ENCODE measurements at places on chromosomes 2 and 18.

- no peak for DNase-seq
These were observed 95.0 kb downstream of the TMEM17 start for GRCh38 chr2:62410926-62411456.

GRCh38 chr2:8382485-8382884 is 299.4 kb upstream of the ID2 start:
- DNase-seq: no peak

DNA sequence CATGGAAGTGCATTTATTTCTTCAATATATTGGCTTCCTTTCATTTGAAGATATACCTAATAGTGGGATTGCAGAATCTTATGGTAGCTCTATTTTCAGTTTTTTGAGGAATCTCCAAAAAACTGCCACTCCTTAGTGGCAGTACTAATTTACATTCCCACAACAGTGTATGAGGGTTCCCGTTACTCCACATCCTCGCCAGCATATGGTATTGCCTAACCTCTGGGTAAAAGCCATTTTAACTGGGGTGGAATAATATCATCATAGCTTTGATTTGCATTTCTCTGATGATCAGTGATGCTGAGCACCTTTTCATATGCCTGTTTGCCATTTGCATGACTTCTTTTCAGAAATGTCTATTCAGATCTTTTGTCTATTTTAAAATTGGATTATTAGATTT is 471.9 kb upstream of the UBE2E3 start:
- DNase-seq: no peak

DNA sequence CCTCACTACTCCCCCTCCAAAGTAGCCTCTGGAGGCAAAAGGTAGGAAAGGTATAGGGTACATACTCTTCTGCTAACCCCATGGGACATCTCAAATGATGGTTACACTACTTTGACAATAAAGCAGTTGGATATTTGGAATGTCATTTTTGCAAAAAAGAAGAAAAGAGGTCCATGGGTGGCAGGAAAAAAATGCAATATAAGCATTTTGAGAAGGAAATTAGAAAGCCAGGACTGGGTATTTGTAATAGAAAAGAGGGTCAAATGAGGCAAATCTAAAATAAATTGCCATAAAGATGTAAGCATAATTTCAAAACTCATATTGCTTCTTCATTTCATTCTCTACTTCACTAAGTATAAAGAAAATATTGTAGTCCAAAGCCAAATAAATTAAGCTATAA is 280.2 kb downstream of the NOL4 start:
- DNase-seq: no peak

- no peak for DNase-seq
These were observed 852.1 kb downstream of the CNTNAP5 start for GRCh38 chr2:124877141-124877577.

DNA sequence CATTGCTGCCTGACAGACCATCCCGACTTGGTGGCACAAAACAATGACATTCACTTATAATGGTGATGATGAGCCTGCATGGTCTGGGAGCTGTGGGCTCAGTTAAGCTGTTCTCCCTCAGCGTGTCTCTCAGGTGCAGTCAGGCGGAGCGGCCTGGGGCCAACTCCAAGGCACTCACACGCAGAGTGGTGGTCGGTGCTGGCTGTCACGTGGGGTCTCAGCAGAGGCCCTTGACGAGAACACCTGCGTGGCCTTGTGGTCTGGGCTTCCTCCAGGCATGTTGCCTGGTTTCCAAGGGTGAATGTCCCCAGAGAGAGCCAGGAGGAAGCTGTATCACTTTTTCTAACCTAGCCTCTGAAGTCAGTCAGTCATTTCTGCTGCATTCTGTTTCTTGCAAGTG is 29.8 kb downstream of the ARMC9 start:
- DNase-seq: no peak

DNA sequence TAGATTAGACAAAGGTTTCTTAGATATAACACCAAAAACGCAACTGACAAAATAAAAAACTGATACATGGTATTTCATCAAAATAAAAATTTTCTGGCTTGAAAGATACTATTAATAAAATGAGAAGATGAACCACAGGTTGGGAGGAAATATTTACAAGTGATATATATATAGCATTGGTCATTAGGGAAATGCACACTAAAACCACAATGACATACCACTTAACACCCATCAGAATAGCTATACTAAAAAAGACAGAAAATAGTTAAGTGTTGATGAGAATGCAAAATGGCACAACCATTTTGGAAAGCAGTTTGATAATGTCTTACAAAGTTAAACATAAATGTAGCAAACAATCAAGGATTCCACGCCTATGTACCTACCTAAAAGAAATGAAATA is 83.9 kb downstream of the SLC66A3 start:
- DNase-seq: no peak

DNA sequence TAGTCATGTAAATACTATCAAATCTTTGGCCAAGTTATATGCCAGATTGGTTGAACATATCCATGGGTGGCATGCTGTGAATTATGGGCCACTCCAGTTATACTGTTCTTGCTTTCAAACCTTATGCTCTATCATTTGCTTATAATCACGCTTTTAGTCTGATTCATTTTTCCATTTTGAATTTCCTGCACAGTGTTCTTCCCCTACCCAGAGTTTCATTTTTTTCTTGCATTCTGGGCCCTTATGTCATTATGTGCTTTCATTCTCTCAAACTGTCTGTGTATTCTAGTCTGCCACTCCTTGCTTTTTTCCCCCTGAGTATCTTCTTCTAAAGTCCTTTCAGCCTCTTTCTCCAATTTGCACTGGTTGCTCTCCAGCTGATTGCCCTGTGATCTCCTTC is 364.1 kb downstream of the ARHGAP15 start:
- no peak for DNase-seq

DNA sequence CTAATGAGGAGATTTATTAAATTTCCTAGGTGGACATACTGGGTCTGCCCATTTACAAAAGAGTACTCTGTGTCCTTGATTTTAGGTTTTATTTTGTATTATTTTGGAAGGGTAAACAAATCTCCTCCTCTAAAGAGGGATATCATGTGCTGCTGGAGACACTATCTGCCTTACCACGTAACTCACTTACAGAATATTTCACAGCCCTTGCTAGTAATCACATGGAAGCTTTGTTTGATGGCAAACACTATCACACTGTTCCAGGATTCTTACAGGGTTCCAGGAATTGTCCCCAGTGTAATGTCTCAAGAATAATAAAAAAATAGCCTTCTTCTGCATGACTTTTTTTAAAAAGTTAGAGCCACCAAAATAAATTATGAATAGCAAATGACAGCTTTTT is 29.2 kb upstream of the ACVR1C start:
- DNase-seq: no peak

DNA sequence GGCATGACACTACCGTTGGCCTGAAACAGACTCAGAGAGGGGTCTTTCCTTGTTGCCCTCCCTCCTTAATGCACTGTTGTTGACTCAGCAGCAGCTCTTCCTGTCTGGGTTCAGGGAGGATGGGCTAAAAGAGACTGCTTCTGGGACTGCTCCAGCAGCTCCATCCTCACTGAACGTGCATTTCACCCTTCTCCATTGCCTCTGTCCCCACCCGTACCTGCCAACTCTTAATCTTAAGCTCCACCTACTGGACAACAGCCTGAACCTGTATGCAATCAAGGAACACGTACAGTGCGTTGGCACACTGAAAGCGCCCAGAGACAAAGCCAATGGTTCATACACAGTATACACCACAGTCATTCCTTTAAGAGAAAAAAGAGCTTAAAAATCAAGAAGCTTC is 230.8 kb upstream of the RAB6C start:
- DNase-seq: no peak

DNA sequence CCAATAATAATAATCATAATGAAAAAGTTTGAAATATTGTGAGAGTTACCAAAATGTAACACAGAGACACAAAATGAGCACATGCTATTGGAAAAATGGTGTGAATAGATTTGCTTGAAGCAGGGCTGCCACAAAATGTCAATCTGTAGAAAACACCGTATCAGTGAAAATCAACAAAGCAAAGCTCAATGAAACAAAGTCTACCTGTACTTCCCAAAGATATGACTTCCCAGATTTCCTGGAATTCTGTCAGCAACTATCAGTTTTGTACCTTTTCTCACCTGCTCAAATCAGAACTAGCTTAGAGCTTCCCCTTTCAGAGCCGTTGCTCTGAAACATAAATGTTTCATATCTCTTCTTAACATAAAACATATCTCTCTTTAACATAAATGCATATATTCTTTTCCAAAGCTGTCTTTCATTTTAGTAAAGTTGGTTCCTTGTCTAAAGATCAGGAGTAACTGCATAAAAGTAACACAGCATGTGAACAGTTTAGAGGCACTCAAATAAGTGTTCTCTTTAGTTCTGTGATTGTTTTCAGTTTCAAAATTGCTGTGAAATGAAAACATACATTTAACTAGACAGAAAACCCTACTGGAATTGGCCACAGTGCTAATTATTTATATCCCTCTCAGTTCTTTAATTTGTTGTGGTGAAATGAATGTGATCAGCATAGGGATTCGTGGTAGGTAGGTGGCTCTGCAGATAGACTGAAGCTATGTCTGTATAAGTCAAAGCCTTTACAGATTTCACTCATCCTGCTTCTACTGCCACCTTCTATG is 262.5 kb downstream of the KCNJ3 start:
- no peak for DNase-seq

DNA sequence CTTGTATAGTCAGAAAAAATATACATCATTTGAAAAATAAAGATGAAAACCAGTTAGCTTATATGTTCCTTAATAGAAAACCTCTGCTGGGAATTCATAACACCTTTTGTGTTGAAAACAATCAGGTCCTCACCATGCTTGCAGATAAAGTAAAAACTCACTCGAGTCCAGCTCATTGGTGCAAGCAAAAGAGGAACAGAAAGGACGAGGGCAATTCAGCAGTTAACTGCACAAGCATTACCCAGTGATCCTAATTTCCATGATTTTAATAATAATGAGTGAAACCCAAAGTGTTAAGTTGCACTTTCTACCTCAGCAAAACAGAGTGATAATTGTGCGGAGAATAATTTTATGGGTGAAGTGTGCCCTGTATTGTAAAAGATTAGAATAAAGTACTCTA is 839.9 kb downstream of the BCL11A start:
- no peak for DNase-seq

- no peak for DNase-seq
These were observed 1.9 kb downstream of the GALNT5 start for GRCh38 chr2:157259386-157259785.

DNA sequence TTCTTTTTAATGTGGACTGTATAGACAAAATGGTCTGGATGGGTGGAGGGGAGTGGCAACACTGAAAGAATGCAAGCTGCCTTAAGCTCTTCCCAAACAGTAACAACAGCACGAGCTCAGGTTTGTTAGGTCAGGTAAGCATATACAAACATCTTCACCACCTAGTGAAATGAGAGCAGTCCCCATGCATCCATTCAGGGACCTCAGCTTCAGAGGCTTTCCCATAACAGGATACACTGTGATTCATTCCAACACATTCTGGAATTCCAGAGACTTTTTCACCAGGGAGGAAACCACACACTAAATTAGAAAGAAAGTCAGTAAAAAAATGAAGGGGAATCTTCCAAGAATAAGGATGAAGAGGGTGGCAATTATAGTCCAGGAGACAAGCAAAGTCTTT is 50.4 kb upstream of the BZW1 start:
- DNase-seq: no peak

- peak; percentile 57 for DNase-seq
These were observed 13.4 kb upstream of the COPS8 start for GRCh38 chr2:237072067-237072931.

- DNase-seq: no peak
These were observed 47.8 kb upstream of the ST3GAL5 start for GRCh38 chr2:85936421-85937068.

- no peak for DNase-seq
These were observed 215.5 kb upstream of the HAAO start for GRCh38 chr2:43007901-43008300.

DNA sequence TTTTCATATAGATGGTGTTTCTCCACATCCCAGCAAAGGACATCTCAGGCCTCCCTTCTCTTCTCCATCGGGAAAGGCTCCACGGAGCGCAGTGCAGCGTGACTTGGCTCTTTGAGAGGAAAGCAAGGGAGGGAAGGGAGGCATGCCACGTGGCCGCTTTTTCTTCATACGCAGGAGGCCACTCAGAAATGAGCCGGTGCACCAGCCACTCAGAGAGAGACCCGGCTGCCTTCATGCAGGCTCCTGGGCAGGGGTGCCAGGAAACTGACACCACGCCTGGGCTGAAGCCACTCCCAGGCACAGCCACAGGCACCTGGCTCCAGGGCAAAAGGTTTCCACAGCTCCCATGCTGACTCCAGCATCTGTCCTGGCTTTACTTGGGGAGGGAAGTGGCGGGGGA is 11.1 kb upstream of the LOXHD1 start:
- DNase-seq: no peak

DNA sequence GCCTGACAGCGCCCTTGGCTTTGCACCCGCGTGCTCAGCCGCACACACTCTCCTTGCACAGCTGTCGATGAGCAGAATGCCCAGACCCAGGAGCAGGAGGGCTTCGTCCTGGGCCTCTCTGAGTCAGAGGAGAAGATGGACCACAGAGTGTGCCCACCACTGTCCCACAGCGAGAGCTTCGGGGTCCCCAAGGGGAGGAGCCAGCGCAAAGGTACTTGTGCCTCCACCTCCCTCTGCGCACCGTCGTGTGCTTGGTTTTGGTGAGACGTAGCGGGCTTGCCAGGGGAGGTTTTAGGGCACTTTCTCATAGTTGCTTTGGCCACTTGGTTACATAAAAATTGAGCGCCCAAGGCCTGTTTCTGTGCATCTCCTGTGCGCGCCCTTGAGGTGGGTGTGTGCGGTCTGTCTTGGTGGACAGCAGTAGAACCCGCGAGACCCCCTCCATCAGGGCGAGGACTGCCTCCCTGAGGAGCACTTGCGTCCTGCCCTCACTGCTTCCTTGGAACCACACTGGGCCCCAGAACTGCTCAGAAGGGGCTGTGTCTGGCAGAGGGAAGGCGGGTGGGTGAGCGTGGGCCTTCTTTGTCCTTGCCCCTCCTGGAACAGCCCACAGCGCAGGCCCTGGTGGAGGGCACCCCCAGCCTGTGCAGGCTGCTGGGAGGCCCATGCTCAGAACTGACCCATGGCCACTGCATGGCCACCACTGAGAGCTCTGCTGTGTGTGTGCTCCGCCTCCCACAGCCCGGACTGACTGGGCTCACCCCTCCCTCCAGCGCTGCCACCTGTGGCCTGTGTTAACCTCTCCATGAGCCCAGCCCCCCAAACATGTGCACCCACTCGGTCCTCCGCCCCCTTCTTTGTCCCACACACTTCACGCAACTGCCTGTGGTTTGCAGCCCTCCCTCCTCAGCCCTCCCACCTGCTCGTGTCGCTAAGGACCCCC is 95.9 kb downstream of the DGKD start:
- DNase-seq: no peak

- no peak for DNase-seq
These were observed 127.7 kb downstream of the RNF152 start for GRCh38 chr18:61765097-61765496.

DNA sequence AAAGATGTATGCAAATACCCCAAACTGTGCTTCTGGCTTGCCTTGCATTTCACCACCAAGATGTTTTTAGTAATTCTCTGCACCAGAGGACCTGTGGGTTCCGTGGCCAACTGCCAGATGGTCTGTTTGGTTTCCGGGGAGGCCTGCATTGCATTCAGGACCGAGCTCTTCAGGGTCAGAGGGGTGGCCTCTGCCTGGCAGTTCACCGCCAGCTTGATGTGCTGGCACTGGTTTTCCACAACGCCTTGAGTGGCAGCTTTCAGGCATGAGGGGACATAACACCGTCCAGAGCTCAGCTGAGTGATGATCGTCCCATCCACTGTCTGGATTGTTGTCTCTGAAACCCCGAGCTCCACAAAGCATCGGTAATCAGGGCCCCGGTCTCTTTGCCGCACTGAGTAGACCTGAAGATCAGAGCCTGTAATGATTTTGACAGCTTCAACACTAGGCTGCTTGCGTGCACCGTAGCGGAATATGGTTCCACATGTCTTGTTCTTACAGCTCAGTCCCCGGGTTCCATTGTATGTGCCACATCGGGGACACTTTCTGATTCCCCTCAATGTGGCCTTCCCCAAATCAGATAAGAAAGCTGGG is 9.4 kb downstream of the C2orf42 start:
- no peak for DNase-seq

Measured in activated T-helper 9 cell treated with anti-CD3 and anti-CD28 coated beads, Interleukin-2, amount 50 U/mL, for 16 hours (primary cell).